NCI-H1436 treated with DMSO at 0.1 percent for 48 hours (cell line): ENCODE measurements at places on chromosomes 6 and 20.

DNA sequence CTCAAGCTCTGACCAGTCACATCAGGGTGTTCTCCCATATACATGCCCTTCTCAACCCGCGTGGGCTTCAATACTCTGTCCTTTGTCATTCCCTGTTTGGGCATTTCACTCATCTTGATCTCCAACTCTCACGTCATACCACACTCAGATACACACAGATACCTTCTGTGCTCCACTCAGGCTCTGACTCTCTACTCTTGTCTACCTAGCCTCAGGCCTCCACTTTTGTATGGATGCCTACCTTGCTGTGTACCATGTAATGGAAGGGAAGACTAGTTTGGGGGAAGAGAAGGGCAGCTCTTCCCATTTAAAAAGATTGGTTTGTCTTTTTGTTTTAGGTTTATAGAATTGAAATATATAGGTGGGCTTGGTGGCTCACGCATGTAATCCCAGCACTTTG lies 48.6 kb downstream of the ASXL1 start:
- no peak for DNase-seq

DNA sequence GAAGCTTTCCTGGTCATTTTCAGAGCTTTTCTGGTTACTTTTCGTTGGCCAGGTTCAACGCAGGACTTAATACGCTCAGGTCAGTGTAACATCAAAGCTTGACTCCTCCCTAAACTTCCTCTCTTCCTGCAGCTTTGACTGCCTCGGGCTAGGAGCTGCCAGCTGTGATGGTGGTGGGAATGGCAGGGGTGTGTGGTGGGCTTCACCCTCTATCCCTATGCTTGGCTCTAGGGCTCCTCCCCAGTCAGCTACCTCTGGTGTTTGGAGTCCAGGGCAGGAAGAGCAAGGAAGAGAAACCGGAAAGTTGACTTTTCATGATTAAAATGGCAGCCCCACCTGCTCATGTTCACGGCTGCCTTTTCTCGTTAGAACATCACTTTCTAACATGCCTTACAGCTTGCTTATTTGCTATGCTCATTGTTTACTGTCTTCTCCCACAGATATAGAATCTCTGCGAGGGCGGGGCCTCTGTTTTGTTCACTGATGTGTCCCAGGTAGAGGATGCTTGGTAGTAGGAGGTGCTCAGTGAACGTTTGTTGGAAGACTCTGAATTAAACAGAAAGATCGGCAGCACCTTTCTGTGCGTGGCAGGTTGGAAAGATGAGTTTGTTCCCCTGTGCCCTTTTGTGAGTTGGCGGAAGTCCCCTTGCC lies 16.1 kb upstream of the PPP1R14C start:
- no peak for DNase-seq

DNA sequence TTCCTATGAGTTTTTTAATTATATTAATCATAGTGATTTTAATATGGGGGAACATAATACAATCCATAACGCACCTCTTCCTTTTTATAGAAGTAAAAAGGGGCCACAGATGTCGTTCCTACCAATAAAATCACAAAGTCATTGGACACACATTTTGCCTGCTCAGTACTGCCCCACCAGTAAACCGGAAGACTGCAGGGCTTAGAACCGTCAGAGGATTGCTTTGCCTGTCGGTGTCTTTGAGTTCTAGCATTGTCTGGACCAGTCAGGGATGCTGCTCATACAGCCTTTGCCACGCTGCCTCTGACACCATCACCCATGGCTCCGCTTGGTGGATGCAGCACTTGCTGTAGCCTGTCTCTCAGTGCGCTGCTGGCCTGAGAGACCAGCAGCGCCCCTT lies 853.6 kb downstream of the C6orf118 start:
- DNase-seq, result no peak

GRCh38 chr20:60113024-60113724 lies 155.0 kb downstream of the CDH26 start:
- DNase-seq, result no peak

DNA sequence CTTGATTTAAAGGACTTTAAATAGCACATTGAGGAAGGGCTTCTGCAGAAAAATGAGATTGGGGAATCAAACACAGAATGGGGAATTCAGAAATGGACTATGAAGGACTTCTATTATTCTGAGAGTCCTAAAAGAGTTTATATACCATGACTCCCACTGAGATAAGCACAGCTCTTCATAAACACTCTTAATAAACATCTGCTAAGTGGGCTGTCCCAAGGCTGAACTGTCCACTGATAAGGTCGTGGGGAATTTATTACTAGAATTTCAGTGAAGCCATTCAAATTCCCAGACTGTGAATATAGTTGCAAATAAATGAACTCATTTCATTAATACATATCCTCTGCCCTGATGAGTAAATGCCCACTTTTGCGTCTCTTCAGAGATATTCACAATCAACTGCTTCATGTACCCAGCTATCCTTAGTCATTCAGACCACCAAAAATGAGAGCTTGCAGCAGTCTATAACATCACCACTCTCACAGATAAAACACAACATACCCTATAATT lies 468.2 kb upstream of the RUNX2 start:
- DNase-seq, result no peak

GRCh38 chr6:40437631-40438030 lies 149.5 kb downstream of the LRFN2 start:
- DNase-seq, result no peak

GRCh38 chr20:52974179-52974594 lies 2.0 kb downstream of the TSHZ2 start:
- DNase-seq, result no peak

DNA sequence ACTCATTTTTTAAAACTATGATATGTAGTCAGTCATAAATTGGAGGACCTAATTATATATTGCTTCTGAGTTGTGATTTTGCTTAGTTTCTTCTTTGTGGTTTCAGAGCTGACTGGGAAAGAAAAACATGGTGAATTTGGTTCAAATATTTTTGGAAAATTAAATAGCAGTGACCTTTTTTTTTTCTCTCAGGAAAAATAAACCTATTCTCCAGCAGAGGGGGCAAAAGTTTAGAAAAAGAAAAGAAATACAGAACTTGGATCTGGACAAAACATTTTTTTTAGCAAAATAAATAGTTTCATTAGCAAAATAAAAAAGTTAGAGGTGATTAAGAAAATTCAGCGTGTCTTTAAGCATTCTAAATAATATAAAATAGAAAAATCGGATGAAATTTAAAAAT lies 10.2 kb downstream of the COL10A1 start:
- DNase-seq, result no peak

GRCh38 chr20:33812152-33812849 lies 1.2 kb downstream of the CHMP4B start:
- no peak for DNase-seq

DNA sequence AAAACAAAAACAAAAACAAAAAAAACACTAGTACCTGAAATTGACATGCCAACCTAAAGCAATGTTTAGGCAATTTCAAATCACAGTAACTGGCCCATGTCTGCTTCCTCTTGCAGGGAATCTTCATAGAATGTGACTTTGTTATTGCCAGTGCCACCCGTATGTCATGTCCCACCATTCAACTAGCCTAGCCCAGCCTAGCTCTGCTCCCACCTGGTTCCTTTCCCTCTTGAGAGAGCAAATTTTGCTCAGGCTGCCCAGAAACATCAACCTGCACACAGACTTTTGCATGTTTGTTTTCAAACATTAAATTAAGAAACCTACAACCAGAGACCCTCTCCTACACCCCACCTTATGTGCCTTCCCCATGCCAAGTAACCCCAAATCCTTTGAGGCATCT lies 124.8 kb upstream of the SLC2A12 start:
- DNase-seq, result no peak

DNA sequence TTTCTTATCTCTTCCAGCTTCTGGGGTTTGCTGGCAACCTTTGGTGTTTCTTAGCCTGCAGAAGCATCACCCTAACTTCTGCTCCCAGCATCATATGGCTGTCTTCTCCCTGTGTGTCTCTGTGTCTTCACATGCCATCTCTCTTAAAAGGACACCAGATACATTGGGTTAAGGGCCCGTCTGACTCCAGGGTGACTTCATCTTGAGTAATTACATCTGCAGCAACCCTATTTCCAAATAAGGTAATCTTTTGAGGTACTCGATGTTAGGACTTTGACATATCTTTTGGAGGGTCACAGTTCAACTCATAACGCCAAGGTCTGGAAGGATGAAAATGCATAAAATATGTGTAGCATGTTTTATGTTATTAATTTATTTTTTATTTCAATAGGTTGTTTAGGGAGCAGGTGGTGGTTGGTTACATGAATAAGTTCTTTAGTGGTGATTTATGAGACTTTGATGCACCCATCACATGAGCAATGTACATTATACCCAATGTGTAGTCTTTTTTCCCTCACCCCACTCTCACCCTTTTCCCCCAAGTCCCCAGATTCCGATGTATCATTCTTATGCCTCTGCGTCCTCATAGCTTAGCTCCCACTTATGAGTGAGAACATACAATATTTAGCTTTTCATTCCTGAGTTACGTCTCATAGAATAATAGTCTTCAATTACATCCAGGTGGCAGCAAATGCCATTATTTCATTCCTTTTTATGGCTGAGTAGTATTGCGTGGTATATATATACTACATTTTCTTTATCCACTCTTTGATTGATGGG lies 131.1 kb downstream of the TBXT start:
- DNase-seq, result no peak

- no peak for DNase-seq
These were observed 712.9 kb upstream of the MAP3K7 start for GRCh38 chr6:91299544-91300491.

DNA sequence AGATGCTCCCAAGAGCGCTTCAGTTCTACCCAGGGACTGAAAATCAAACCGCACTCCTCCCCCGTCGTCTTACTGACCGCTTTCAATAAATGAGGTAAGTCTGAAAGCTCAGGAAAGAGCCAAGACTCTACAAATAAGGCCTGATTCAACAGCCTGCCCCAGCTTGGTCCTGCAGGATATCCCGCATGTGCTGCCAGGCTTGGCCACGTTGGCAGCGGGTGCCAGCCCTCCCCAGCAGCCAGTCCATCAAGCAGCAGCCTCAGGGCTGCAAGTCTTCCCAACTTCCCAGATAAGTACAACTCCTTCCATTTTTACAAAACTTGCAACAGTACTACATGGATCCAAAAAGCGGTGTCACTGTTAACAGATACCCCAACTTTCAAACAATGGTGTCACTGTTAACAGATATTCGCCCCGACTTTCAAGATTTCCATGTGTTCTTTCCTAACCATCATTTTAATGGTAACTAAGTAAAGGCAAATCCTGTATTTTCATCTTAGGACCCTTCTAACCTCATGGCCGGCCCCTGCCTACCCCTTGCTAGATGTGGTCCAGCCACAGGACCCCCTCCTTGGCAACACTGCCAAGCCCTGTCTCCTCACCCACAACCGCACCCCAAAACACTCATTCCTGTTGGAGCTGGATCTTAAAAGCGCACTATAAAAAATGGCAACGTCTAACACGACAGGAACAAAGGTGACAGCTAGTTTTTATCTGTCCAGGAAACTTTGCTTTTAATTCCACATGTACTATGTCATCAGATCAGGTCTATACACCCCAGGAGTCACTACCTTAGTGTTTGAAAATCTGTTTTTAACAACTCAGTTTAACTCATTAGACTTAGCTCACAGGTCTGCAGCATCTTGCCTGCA lies 28.0 kb downstream of the DIDO1 start:
- no peak for DNase-seq

- DNase-seq, result no peak
These were observed 320.8 kb downstream of the SOX4 start for GRCh38 chr6:21914121-21914973.

DNA sequence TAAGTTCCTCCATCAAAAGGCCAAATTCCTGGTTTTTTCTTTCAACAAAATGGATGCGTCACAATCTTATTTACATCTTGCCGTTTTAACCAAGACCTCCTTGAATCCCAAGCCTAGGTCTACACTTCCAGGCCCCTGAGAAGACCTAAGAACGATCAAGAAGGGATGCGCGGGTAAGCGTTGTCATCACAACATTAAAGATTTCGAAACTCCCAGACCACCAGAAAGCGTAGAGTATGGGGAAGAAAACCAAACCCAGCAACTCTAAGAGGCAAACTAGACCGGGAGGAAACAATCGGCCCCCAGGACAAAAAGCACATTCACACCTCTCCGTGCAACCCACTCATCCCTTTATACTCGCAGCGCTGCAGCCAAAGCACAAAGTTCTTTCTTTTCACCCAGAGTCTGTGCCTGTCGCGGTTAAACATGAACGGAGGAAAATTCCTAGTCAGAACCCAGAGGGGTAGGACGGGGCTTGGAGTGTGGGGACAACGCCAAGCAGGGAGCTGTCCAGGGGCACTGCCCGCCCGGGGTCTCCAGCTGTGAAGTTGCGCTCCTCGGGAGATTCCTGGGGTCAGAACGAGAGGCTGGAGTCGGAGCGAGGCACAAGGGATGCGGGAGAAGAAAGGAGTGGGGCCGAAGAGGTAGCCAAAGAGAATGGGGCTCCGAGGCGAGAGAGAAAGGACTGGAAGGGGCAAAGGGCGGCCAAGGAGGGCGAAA lies 725 bp downstream of the OSER1 start:
- no peak for DNase-seq

GRCh38 chr6:160692369-160692959 lies 9.6 kb upstream of the PLG start:
- DNase-seq, result no peak

GRCh38 chr6:87364602-87365252 lies 20.1 kb downstream of the C6orf163 start:
- no peak for DNase-seq

GRCh38 chr20:30168800-30169138 lies 1088.7 kb upstream of the DEFB115 start:
- DNase-seq, result no peak

- no peak for DNase-seq
These were observed 3.9 kb downstream of the ZFP57 start for GRCh38 chr6:29676981-29677601.

DNA sequence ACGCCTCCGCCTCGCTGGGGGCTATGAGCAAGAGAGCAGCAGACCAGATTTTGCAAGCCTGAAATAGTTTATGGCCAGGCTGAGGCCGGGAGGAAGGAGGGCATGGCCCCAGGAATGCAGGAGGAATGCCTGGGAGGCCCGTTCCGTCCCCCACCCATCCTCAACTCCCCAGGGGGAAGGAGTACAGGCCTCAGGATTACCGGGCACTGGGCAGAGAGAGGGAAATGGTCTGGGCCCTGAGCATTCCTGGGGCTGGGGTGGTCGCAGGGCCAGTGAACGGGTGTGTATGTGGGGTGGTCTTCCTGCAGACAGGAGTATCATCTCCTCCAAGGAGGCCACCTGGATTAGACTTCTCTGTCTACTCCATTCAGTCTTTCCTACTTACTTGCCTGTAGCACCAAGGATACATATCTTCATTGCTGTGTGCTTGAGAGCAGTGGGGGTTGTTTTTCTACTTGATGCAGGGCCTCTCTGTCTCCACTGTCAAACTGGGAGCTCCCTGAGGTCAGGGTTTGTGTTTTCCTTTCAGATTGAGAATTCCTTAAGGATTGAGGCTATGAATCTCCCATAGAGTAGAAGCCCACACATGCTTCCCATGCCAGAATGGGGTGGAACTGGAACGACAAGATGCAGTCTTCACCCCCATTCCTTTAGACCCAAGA lies 81.3 kb downstream of the VEGFA start:
- no peak for DNase-seq

- DNase-seq, result no peak
These were observed 131.6 kb upstream of the SOX4 start for GRCh38 chr6:21461844-21462518.

GRCh38 chr6:130908188-130908587 lies 81.0 kb downstream of the SMLR1 start:
- no peak for DNase-seq
